ENCODE measurements at places on chromosomes 1 and 21. TPM values are rescaled to one million over a fixed set of nuclear protein-coding genes. Genes with fewer than 3 reads are reported as not detected.

GRCh38 chr1:178050084-178050483 is 43.8 kb upstream of the RASAL2 start:
- no peak for DNase-seq

- DNase-seq = no peak
Measured at GRCh38 chr1:14541348-14541747, 57.1 kb upstream of the KAZN start.

- no peak for DNase-seq
Measured at GRCh38 chr1:71651214-71651613, 570.4 kb upstream of the ZRANB2 start.

DNA sequence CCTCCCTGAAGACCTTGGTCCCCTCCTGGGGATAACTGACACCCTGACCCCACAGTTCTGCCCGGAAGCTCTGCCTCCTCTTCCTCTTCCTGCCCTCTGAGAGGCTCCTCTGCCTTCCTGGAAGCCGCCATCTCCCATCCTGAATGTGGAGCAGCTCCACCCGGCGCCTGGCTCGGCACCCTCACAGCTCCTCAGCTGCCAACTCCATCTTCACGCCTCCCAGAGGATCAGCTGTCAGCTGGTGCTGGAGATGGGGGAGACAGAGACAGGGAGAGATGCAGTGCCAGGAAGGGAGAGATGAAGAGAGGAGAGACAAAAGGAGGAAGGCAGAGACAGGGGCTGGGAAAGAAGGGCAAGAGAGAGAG is 210.4 kb upstream of the CSF3R start:
- DNase-seq = no peak

Gene RRP15
- total RNA-seq = 42.9 TPM

Gene KCNK2
- 0.42 TPM for total RNA-seq

Gene SLC1A7
- total RNA-seq = not detected

All from K562 (cell line).